Endothelial cell of coronary artery (primary cell): ENCODE measurements at places on chromosomes 3 and 15. TPM values are rescaled to one million over a fixed set of nuclear protein-coding genes. Genes with fewer than 3 reads are reported as not detected.

Gene HGD
- total RNA-seq: 0.27 TPM in 1 of 2 replicates, not detected in the other

Gene CIB2
- total RNA-seq: 1.4 and 4.0 TPM in 2 replicates

Gene BFSP2
- not detected in 2 replicates for total RNA-seq

Gene LRRC34
- total RNA-seq: 0.38 and 2.2 TPM in 2 replicates

Gene SSUH2
- total RNA-seq: under 0.01 TPM in 1 of 2 replicates, not detected in the other
